GM04503 (cell line): ENCODE measurements at places on chromosomes 16 and 17.
A peak's percentile ranks its signal among the peaks of the same experiment; 100 is the strongest.

DNA sequence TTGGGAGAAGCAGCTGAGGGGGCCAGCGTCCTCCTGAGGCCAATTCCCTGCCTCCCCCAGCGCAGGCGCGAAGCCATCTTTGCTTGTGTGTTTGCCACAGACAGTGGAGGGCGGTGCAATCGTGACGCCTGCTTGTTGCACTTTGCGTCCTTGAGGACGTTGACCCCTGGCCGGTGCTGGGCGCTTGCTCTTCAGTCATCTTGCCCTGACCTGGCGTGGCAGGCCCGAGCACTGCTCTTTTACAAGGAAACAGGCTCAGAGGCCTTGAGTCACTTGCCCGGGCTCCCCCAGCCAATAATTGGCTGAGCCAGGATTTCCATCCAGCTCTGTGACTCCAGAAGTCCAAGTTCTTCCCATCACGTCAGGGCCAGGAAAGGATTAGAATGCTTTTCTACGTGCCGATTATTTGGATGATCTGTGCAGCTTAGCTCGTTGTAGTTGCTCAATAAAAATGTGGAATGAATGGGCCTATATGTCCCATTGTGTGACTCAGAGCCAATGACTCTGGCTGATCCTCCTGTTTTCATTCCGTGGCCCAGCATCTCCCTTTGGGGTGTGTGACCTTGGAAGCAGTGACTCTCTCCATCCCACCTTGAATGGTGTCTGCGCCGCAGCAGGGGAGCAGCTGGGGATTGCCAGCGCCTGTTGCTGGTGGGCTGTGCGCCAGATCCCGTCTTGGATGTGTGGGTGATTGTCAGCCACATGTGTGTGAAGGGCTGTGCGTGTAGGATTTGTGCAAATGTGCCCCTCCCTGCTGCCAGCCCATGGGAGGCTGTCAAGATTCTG lies 214.1 kb downstream of the SEC14L1 start:
- peak; percentile 100 for DNase-seq

DNA sequence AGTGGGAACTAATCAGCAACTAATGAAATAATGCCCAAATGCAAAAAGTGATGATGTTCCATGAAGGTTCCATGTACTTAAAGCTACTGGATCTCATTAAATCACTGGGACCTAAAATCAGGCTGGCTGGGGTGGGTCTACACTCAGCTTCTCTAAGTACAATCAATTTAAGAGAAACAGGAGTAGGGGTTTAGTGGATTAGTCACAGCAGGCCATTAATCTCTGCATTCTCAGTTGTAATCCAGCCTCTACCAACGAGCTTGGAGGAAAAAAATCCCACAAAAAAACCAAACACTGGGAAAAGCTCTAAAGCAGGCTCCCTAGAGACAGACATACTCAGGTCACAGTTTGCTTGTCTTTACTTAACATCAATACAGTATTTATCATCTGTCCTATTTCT lies 15.0 kb downstream of the CA10 start:
- DNase-seq, result no peak

DNA sequence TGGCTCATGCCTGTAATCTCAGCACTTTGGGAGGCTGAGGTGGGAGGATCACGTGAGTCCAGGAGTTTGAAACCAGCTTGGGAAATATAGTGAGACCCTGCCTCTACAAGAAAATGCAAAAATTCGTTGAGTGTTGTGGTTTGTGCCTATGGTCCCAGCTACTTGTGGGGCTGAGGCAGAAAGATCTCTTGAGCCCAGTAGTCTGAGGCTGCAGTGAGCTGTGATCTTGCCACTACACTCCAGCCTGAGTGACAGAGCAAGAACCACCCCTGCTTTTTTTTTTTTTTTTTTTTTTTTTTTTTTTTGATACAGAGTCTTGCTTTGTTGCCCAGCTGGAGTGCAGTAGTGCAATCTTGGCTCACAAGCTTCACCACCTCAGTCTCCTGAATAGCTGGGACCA lies 34.0 kb downstream of the ITGB3 start:
- DNase-seq, result no peak

GRCh38 chr16:27246439-27246838 lies 22.1 kb downstream of the NSMCE1 start:
- DNase-seq, result no peak

DNA sequence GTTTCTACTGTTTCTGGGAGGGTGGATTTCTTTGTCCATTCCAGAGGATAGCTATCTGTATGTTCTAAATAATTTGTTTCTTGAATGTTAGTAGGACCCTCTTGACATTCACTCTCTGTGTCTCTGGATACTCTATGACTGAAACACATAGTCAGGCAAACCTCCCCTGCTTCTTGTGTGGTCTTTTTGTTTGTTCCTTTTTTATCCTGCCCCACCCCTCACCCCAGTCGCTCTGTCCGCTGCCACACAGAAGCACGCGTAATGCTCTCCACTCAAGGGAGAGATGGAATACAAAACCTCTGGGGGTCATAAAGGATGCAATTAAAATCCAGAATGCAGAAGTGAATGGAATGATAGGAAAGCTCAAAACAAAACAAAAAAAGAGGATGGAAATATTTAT lies 253.1 kb downstream of the RBFOX1 start:
- DNase-seq, result no peak

GRCh38 chr17:78974635-78975591 lies 4.8 kb downstream of the LGALS3BP start:
- peak; percentile 60 for DNase-seq

- no peak for DNase-seq
These were observed 472 bp downstream of the GALNS start for GRCh38 chr16:88856122-88856827.

DNA sequence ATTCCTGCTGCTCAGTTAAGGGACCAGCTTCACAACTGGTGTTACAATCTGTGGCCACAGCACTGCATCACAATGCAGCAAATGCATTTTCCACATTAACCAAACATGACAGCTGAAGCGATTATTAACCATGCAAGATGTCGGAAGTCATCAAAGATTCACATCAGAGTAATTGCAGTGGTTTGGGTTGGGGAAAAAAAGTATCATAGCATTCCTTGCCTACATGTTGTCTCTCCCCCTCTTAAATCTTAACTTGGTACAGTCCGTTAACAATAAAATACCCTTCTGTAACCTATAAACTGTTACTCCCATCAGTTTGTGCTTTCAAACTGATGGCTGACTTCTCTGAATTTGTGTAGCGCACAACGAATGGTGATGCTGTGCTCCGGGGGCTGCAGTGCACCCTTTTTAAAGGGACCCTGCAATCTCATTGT lies 51.6 kb downstream of the NUP93 start:
- DNase-seq, result no peak

- no peak for DNase-seq
These were observed 77.3 kb upstream of the CDH5 start for GRCh38 chr16:66289051-66289680.

GRCh38 chr16:27822996-27823395 lies 240.5 kb downstream of the GSG1L start:
- no peak for DNase-seq

GRCh38 chr16:3968551-3968950 lies 88.0 kb upstream of the CREBBP start:
- DNase-seq, result no peak

DNA sequence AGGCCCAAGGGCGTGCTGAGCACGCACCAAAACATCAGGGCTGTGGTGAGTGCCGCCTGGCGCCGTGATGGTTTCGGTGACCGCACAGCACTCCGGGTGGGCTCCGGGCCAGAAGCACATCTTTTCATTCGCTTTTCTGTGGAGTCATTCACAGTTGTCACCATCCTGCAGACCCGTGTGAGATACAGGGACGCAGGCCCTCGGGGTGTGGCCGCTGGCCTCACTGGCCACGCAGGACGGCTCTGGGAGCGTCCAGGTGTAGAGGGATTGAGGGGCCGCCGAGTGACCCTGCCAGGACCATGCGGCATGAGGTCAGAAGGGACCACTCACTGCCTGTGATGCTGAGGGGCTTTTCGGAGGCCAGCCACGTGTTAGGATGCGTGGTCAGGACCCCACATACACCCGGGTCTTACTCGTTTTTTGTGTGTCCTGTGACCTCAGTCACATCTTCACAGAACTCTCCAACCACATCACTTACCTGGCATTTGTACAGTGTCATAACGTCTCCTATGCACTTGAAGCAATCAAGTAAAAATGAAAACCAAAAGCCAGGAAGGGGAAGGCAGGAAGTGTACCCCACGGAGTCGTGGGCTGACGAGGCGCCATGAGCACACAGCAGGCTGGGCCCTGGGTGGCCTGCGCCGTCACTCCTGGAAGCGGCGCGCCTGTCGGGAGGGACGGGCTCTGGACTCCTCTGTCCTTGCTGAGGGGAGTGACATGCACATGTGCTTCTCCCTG lies 7.8 kb downstream of the ACSF3 start:
- no peak for DNase-seq

DNA sequence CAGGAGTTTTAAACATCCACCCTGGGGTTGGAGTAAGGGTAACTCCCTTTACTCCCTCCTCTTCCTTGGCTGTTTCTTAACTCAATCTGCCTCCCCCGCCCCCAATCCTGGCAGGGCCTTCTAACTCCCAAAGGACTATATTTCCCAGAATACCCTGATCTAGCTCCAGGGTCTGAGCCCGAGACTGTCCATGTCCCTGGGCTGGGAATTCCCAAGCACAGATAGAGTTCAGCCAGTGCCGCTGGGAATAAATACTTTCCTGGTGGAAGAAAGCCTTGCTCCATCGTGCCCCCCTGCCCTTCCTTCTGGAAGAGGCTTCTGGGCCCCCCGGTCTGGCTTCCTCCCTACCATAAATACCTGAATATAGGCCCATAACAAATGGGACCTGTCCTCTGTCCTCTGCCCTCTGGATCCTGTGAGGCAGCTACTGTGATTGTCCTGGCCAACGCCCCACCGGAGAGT lies 10.2 kb downstream of the BAHCC1 start:
- no peak for DNase-seq

GRCh38 chr17:2191227-2191626 lies 112.4 kb downstream of the SMG6 start:
- DNase-seq, result no peak

DNA sequence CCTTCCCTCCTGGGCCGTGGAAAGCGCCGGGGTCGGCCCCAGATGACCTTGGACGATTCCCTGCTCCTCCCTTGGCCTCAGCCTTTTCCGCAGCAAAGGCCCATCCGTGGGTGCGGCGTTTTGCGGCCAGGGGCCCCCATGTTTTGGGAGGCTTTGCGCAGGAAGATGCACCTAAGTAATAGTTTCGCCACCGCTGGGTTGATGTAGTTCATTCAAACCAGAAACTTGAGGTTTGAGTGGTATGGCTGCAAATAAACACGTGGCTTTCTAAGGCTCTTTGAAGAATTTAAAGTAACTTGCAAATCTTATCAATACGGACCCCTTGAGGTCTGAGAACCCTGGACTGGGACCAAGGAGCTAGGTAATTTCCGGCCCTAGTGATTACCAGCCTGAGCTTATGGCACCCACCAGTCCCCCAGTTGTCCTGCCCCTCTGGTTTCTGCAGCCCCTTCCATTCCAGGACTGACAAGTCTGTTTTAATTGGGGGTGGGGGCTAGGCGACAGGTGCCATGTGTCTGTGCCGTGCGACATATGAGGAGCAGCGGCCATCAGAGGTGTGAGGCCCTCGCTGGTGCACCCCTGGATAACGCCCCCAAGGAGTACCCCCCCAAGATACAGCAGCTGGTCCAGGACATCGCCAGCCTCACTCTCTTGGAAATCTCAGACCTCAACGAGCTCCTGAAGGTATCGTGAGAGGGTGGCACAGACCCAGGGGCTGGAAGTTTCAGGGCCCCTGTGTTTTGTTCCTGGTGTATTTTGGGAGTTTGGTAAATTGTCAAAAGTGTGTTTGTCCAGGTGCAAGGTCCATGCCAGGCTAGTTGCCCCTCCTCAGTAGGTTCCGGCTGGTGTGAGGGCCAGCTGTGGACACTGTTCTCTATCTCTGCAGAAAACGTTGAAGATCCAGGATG lies 834 bp downstream of the MRPL12 start:
- no peak for DNase-seq

GRCh38 chr17:83083368-83084201 lies 4.2 kb downstream of the METRNL start:
- DNase-seq, result peak; percentile 97

- no peak for DNase-seq
These were observed 92.9 kb upstream of the ZNF750 start for GRCh38 chr17:82932518-82933310.

GRCh38 chr17:28528327-28529012 lies 22.3 kb downstream of the FOXN1 start:
- DNase-seq, result no peak

DNA sequence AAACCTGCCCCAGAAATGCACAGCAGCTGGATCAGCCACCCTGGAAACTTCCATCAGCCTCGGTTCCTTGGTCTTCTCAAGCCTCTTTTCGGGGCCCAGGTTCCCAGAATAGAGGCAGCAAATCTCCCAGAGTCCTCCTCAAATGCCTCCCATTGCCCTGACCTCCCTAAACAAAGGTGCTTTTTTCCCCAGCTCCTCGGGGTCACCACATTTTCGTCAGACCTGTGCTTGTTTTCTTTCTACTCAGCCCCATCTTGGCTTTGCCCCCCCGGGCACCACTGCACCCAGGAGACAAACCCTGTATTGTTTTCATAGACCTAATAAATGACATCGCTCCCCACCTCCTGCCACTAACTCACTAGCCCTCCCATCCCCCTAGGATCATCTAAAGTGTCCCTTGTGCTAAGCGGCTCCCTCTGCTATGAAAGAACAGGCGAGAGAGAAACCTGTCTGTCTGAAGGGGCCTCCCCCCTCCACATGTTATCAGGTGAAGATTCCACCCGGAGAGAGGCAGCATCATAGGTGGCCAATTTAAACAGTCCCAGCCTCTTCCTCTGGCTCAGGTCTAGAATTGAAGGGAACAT lies 451.1 kb downstream of the SOX9 start:
- DNase-seq, result no peak

DNA sequence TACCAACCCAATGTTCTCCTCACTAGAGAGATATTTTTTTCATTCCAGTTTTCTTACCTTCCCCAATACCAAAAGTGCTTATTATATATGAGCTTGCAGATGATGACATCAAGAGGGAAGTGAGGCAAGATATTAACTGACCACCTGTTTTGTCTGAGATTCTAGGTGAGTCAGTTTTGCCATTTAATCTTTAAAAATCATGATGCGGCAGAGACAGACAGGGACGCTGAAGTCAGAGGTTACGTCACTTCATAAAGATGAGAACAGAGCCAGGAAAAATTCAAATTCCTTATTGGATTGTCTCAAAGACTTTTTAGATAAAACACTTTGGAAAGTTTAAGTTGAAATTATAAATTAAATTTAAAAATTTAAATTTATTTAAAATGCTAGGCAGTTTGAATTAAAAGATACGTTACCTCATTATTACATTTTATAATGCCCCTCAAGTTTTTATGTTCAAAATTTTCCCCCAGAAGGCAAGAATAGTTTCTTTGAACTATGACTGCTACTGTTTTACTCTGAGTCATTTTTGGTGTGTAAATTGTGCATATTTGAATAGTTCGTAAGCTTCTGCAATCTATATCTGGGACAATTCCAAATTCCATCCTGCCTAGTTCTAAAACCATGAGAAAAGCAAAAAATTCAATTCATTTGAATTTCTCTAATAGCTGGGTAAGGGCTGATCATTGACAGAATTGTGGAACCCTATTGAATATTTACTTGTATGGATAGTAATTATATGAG lies 839.6 kb upstream of the GOT2 start:
- peak; percentile 15 for DNase-seq

DNA sequence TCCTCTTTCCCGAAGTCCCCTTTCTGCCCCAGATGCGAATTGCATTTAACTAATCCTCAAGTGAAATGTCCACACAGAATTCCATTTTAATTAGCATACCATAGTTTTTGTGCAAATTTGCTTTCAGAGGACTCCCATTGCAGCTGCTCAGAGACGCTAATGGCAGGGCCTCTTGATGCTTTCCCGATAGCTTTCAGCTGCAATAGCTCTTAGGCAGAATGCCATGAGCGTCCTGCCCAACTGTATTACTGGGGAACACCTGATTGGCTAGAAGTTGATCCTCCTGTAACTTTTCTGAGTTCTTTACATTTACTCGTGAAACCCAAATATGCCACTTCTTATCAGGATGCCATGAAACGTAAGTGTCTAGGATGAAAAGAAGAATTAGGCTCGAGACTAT lies 203.0 kb downstream of the UTP18 start:
- no peak for DNase-seq
